KBM-7 (cell line): ENCODE measurements at places on chromosomes 11 and 22.

DNA sequence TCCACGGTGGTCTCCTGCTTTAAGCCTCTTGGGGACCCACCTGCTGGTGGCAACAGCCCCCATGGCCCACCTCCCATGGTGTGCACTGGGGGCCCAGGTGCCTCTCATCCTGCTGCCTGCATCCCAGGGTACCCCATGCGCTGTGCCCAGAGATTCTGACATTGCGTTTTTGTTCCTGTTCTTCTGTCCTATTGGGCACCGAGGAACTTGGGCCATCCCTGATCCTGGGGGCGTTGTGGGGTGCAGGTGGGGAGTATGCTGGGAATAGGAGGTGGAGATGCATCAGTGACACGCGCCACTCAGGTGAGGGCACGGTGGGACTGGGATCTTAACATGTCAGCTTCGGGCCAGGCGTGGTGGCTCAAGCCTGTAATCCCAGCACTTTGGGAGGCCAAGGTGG, 12.4 kb upstream of the NAP1L4 start:
- no peak for DNase-seq

GRCh38 chr22:29855611-29856181, 17.6 kb upstream of the ASCC2 start:
- no peak for DNase-seq

- no peak for DNase-seq
Observed at GRCh38 chr22:44271732-44272400, 40.9 kb downstream of the SHISAL1 start.

GRCh38 chr22:44444341-44445306, 53.4 kb downstream of the RTL6 start:
- no peak for DNase-seq

- no peak for DNase-seq
Observed at GRCh38 chr22:42792453-42792908, 64.6 kb downstream of the ARFGAP3 start.

- no peak for DNase-seq
Observed at GRCh38 chr11:116111546-116111945, 607.3 kb upstream of the CADM1 start.

GRCh38 chr11:120536091-120536796, 24.7 kb downstream of the GRIK4 start:
- no peak for DNase-seq

GRCh38 chr11:131288521-131289091, 81.8 kb upstream of the NTM start:
- DNase-seq, result no peak

- peak; percentile 31 for DNase-seq
Observed at GRCh38 chr11:64318766-64319761, 1.1 kb downstream of the PRDX5 start.

- no peak for DNase-seq
Observed at GRCh38 chr11:5923794-5924193, 18.3 kb upstream of the OR56A3 start.

- no peak for DNase-seq
Observed at GRCh38 chr11:69512136-69512535, 30.7 kb downstream of the LINC01488 start.

DNA sequence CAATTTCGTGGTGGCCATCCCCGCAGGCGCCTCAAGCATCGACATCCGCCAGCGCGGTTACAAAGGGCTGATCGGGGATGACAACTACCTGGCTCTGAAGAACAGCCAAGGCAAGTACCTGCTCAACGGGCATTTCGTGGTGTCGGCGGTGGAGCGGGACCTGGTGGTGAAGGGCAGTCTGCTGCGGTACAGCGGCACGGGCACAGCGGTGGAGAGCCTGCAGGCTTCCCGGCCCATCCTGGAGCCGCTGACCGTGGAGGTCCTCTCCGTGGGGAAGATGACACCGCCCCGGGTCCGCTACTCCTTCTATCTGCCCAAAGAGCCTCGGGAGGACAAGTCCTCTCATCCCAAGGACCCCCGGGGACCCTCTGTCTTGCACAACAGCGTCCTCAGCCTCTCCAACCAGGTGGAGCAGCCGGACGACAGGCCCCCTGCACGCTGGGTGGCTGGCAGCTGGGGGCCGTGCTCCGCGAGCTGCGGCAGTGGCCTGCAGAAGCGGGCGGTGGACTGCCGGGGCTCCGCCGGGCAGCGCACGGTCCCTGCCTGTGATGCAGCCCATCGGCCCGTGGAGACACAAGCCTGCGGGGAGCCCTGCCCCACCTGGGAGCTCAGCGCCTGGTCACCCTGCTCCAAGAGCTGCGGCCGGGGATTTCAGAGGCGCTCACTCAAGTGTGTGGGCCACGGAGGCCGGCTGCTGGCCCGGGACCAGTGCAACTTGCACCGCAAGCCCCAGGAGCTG, 24.8 kb downstream of the ADAMTS15 start:
- DNase-seq, result no peak

DNA sequence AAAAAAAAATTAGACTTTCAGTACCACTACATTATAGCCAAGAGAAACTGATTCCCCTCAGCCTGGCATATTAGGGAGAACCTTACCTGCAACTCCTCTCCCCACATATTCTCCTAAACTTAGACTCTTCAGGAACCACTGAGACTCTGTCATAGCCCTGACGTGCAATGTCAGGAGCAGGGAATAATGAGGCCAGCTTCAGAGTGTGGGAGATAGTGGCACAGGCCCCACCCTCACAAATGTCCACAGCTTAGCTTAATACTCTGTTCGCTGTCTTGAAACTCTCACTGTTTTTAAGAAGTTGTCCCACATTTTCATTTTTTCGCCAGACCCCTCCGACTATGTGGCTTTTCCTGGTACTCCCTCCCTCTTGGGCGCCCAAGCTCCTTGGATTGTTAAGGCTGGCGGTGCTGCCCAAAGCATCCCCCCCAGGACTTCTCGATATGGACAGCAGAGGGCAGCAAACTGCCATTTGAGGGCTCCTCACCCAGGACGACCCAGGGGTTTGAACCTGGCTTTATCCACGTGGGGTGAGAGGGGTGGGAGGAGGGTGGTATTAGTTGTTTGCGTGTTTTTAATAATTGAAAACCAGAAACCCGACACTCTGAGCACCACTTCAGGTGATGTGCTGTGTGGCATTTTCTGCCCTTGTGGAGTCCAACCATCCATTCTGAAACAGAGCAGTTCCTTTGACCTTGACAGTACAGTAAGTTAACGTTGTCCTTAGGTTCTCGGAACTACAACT, 45.2 kb upstream of the RASSF10 start:
- peak; percentile 67 for DNase-seq

GRCh38 chr22:29892315-29893156, 9.6 kb downstream of the MTMR3 start:
- no peak for DNase-seq

- DNase-seq, result no peak
Observed at GRCh38 chr11:75499423-75500190, 26.1 kb downstream of the GDPD5 start.

DNA sequence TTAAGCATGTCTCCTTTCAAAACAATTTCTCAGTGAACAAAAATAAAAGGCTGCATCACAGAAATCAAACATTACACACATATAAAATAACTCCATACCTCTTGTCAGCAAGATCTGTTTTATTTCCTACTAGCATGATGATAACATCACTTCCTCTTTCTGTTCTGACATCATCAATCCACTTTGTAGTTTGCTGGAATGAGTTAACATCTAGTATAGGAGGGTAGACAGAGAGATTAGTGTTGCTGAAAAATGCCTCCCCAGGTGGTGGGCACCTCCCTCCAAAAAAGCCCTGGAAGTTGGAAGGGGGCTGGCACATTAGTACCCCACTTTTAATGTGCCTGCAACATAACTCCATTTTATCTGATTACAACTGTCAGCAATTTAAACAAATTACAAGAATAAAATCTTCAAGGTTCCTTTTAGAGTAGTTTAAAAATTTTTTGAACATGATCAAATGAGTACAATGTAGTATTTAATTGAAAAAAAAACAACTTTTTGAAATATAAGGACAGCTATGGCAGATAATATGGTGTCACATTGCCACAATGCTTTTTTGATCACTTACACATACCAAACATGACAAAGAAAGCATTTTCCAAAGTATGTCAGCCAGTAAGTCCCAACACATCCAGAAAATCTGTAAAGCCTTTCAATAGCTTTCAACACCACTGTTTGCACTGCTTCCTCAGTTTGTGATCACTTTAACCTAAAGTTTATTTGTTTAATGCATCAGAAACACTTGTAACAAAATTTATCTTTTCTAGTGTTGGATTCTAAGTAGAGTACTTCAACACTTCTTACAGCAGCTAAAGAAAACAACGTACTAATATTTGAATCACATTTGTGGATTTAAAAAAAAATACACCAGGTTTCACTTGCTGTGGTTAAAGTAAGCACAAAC, 44.5 kb downstream of the RAB6A start:
- peak; percentile 62 for DNase-seq

DNA sequence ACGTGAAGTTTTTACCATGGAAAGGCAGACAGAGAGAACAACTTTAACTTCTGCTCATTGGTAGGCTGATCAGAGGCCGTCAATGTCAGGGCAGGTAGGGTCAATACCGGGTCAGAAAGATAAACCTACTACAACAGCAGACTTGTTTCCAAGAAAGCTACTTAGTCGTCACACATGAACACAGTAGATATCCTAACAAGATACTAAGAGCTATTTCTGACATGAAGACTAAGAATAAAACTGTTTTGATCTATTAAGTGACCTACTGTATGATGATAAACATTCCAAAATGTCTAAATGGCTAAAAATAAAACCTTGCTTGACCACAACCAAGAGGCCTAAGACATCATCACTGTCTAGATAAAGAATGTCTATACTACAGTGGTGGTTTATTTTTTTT, 231.3 kb downstream of the CADM1 start:
- DNase-seq, result no peak

GRCh38 chr11:75394085-75394840, 5.1 kb upstream of the RPS3 start:
- DNase-seq, result no peak

DNA sequence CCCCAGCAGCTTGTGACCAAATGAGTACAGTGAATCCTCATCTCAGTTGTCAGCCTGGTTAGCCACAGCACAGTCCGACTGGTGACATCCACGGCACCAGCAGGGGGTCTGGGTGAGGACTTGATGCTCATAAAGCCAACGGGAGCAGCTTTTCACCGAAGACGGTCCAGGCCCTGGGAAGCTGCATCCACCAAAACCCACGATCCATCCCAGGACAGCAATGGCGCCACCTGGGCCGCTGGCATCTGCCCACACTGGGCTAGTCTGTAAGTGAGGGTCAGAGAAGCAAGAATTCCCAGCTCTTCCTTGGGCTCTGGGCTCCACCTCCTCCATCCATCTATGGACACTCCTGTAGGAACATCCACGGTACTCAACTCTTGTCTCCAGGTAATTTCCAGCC, 25.1 kb upstream of the FXYD6 start:
- DNase-seq, result no peak

GRCh38 chr11:10328314-10329098, 23.6 kb downstream of the ADM start:
- DNase-seq, result peak; percentile 69

DNA sequence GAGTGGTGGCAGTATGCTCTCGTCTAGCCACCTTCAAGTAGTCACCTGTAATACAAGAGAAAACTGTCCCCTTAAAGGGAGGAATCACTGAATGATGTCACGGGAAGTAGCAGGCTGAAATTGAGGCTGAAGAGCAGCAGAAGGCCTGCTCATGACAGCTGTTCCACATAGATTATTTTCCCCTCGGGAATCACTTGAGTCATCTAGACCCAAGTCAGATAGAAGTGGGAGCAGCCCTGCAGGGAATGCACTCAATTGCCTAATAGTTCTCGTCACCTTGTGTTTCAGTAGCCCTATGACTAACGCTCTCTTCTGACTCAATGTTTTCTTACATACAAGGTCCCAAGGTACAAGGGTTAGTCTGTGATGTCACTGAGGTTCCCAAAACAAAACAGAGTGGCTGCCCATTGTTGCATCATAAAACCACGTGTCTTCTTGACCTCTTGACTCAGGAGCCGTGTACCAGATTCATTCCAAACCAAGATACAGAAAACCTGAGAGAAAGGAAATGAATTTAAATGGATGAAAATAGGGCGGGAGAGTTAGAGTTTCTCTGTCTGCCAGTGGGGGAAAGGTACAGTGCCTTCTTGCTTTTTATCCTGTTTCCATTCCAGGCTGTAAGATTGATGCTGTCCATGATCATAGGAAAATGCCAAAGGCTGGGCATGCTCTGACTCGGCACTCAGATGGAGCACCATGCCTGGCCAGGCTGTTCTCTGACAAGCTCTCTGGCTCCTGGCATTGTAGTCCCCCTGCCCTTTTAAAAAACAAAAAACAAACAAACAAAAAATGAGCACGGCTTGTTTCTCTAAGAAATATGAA, 21.6 kb upstream of the C11orf96 start:
- DNase-seq, result no peak

- DNase-seq, result no peak
Observed at GRCh38 chr11:63165706-63166310, 21.8 kb upstream of the SLC22A24 start.

- DNase-seq, result no peak
Observed at GRCh38 chr22:35736166-35736565, 18.5 kb downstream of the APOL5 start.

DNA sequence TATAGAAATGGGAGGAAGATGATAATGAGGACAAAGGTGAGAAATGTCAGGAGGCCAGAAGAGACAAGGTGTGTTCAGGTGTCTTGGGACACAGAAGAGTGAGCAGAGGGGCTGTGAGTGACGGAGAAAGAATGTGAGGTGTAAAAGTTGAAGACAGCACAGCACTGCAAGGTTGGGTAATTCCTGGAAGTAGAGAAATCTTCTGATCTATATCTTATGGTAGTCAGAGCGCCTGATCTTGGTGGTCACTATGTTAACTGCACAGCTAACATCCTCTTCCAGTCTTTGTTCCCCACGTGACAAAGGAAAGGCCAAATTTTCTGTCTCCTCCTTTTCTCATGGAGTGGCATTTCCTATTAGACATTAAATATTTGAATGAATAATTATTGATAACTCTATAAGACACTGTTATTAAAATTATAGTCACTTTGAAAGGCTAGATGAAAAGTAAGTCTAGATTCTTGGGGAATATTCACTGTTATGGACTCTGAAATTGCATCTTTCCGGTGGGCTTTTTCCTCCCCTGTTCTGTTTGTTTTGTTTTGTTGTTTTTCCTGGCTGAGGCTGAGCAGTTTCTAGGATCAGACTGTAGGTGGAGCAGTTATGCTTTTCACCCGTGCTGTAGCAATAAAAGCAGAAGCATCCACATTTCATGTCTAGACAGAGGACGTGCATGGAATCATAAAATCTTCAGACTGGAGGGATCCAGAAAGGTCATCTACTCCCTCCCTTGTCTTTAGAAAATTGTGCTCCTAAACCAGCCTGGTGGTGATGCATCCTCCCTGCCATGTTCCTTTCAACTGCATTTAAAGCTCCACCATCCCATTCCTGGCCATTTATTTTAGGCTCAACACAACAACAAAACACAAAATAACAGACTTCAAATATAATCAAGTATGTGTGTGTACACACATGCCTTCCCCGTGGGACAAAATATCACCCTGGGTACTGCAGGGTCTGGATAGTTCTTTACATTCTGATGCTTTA, 26.6 kb downstream of the SC5D start:
- DNase-seq, result peak; percentile 84

- DNase-seq, result no peak
Observed at GRCh38 chr11:132064987-132065620, 694.7 kb downstream of the NTM start.
